ENCODE measurements at places on chromosomes 13 and 19. TPM values are rescaled to one million over a fixed set of nuclear protein-coding genes. Genes with fewer than 3 reads are reported as not detected.

ZNF563 gene
- total RNA-seq = 3.7 TPM

- peak overlapping the region; percentile 56 for H3K4me3 ChIP-seq
- no peaks in the 10 kb centered on the region for H3K36me3 ChIP-seq
- no peaks in the 10 kb centered on the region for H3K4me1 ChIP-seq
- peak; percentile 92 for DNase-seq
- H3K27me3 ChIP-seq = no peaks in the 10 kb centered on the region
Observed at GRCh38 chr19:20999731-21000352, 20.6 kb upstream of the ZNF430 start.

ADPRHL1 gene
- 0.43 TPM for total RNA-seq

TMEM59L gene
- 1.4 TPM for total RNA-seq

- no peak overlapping the region for H3K27ac ChIP-seq
- peak; percentile 92 for DNase-seq
- no peak overlapping the region for H3K4me3 ChIP-seq
- peaks cover 31% of the 10 kb centered on the region for H3K27me3 ChIP-seq
Observed at GRCh38 chr19:54266133-54266532, 9.1 kb upstream of the LILRB5 start.

DNA sequence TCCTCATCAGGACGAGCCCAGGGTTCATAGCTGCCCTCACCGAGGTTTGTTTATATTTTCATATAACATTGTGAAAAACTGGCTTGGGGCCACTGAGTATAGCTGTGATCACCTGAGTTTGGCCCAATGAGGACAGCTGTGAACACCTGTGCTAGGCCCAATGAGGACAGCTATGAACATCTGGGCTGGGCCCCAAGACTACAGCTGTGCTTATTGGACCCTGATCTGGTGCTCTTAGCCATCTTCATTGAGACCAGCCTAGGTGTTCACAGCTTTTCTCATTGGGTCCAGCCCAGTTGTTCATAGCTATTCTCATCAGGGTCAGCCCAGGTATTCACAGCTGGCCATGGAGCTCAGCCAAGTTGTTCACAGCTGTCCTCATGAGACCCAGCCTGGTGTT, 1167.3 kb downstream of the UQCRFS1 start:
- DNase-seq = no peak
- no peaks in the 10 kb centered on the region for H3K27me3 ChIP-seq
- no peaks in the 10 kb centered on the region for H3K4me1 ChIP-seq
- H3K27ac ChIP-seq = no peak overlapping the region
- no peak overlapping the region for H3K4me3 ChIP-seq
- no peaks in the 10 kb centered on the region for H3K36me3 ChIP-seq

GRCh38 chr13:79491715-79492114, 10.8 kb downstream of the NDFIP2 start:
- H3K27me3 ChIP-seq = no peaks in the 10 kb centered on the region
- H3K4me3 ChIP-seq = no peak overlapping the region
- no peaks in the 10 kb centered on the region for H3K36me3 ChIP-seq

C5AR2 gene
- total RNA-seq = not detected

GRCh38 chr19:18670312-18670711, 13.2 kb upstream of the CRTC1 start:
- no peak overlapping the region for H3K27ac ChIP-seq
- no peak overlapping the region for H3K4me3 ChIP-seq
- no peak for DNase-seq
- H3K36me3 ChIP-seq = no peaks in the 10 kb centered on the region

CYP2A6 gene
- total RNA-seq = not detected

DNA sequence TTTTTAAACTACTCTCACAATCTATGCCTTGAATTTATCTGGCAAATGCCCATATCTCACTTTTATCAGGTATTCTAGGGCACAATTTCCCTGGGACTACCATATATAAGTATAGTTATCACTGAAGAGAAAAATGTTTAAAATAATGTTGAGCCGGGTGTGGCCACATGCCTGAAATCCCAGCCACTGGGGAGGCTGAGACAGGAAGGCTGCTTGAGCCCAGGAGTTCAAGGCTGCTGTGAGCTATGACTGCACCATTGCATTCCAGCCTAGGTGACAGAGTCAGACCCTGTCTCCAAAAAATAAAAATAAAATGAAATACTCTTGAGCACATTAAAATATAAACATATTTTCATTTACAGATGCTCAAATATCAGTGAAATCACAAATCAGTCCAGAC, 4.1 kb downstream of the KATNAL1 start:
- DNase-seq = no peak
- peaks cover 8% of the 10 kb centered on the region for H3K4me1 ChIP-seq
- no peaks in the 10 kb centered on the region for H3K36me3 ChIP-seq
- H3K27ac ChIP-seq = no peak overlapping the region
- no peak overlapping the region for H3K4me3 ChIP-seq
- H3K27me3 ChIP-seq = peaks cover 6% of the 10 kb centered on the region

GRCh38 chr19:31057476-31057875, 291.8 kb downstream of the TSHZ3 start:
- H3K27me3 ChIP-seq = no peaks in the 10 kb centered on the region
- H3K36me3 ChIP-seq = no peaks in the 10 kb centered on the region
- H3K4me1 ChIP-seq = no peaks in the 10 kb centered on the region
- no peak overlapping the region for H3K4me3 ChIP-seq
- H3K27ac ChIP-seq = no peak overlapping the region

NCCRP1 gene
- 1.0 TPM for total RNA-seq

GRCh38 chr13:47111499-47111898, 214.6 kb upstream of the HTR2A start:
- no peaks in the 10 kb centered on the region for H3K27me3 ChIP-seq
- DNase-seq = no peak
- no peaks in the 10 kb centered on the region for H3K36me3 ChIP-seq
- H3K27ac ChIP-seq = peak overlapping the region; percentile 80
- no peak overlapping the region for H3K4me3 ChIP-seq
- H3K4me1 ChIP-seq = peaks cover 33% of the 10 kb centered on the region

KIRREL2 gene
- 2.4 TPM for total RNA-seq

DNA sequence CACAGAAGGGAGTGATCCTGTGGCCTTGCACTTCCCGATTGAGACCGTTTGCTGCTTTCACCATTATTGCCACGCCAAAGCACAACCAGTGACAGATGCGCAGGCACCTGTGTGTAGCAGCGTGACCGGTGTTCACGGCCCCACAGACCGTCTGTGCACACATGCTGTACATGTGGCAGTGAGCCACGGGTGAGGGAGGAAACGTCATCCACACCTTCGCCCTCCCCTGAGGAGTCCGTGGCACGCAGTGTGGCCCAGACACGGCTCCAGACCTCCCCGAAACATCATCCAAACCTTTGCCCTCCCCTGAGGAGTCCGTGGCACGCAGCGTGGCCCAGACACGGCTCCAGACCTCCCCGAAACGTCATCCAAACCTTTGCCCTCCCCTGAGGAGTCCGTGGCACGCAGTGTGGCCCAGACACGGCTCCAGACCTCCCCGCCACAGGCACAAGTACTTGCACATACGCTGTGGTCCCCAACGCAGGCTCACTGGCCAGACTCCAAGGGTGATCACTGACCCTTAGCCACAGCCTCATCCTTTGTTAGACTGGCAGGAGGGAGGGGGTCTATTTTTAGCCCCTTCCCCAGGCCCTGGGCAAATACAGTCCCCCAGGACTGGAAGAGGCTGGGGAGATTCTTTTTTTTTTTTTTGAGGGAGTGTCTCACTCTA, 7.9 kb upstream of the SHC2 start:
- H3K27ac ChIP-seq = no peak overlapping the region
- DNase-seq = no peak
- H3K4me3 ChIP-seq = no peak overlapping the region
- H3K36me3 ChIP-seq = no peaks in the 10 kb centered on the region
- H3K27me3 ChIP-seq = no peaks in the 10 kb centered on the region

ZNF582 gene
- total RNA-seq = 2.5 TPM

GMIP gene
- total RNA-seq = 6.4 TPM

PRKACA gene
- 31.8 TPM for total RNA-seq

CD70 gene
- not detected for total RNA-seq

- H3K36me3 ChIP-seq = no peaks in the 10 kb centered on the region
- no peaks in the 10 kb centered on the region for H3K4me1 ChIP-seq
- no peaks in the 10 kb centered on the region for H3K27me3 ChIP-seq
- H3K27ac ChIP-seq = no peak overlapping the region
- no peak for DNase-seq
Observed at GRCh38 chr19:33150852-33151518, 19.1 kb downstream of the WDR88 start.

DNA sequence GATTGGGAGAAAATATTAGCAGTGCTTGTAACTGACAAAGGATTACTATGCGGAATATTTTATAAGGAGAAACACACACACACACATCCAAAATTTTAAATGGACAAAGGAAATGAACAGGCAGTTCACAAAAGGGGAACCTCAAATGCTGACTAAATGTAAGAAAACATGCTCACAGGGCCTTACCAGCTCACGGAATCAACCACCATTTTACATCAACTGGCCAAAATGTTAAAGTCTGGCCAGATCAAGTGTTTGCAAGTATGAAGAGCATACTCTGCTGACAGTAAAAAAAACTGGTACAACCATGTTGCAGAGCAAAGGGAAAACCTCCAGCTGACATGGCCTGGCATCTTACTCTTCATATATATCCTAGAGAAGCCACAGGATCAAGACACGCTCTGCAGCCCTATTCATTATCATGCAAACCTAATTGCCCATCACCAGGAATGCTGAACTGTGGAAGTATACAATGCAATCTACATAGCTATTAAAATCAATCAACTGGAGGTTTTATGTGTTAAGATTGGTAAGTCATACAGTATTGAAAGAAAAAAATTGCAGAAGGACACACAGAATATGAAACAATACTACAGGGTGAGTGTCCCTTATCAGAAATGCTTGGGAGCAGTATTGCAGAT, 124.4 kb downstream of the RNF17 start:
- H3K4me1 ChIP-seq = no peaks in the 10 kb centered on the region
- H3K36me3 ChIP-seq = peaks cover 12% of the 10 kb centered on the region
- H3K27me3 ChIP-seq = no peaks in the 10 kb centered on the region
- no peak overlapping the region for H3K27ac ChIP-seq
- no peak overlapping the region for H3K4me3 ChIP-seq

GRCh38 chr13:41915081-41915480, 45.8 kb downstream of the VWA8 start:
- no peaks in the 10 kb centered on the region for H3K27me3 ChIP-seq
- H3K4me1 ChIP-seq = no peaks in the 10 kb centered on the region
- no peak overlapping the region for H3K27ac ChIP-seq
- H3K36me3 ChIP-seq = no peaks in the 10 kb centered on the region

NOTCH3 gene
- total RNA-seq = 17.1 TPM

GRCh38 chr13:99316657-99317256, 9.6 kb upstream of the GPR183 start:
- peaks cover 9% of the 10 kb centered on the region for H3K36me3 ChIP-seq
- peaks cover 5% of the 10 kb centered on the region for H3K4me1 ChIP-seq
- H3K4me3 ChIP-seq = no peak overlapping the region

GRCh38 chr13:20826843-20827560, 53.2 kb upstream of the EEF1AKMT1 start:
- no peak overlapping the region for H3K4me3 ChIP-seq
- H3K4me1 ChIP-seq = no peaks in the 10 kb centered on the region
- no peaks in the 10 kb centered on the region for H3K36me3 ChIP-seq
- DNase-seq = no peak

Data from neural progenitor cell (in vitro differentiated cells).